ENCODE measurements at places on chromosomes 12 and 14. TPM values are rescaled to one million over a fixed set of nuclear protein-coding genes. Genes with fewer than 3 reads are reported as not detected.
A peak's percentile ranks its signal among the peaks of the same experiment; 100 is the strongest.

GRCh38 chr12:66774929-66775328 is 96.1 kb upstream of the GRIP1 start:
- no peak for DNase-seq

DNA sequence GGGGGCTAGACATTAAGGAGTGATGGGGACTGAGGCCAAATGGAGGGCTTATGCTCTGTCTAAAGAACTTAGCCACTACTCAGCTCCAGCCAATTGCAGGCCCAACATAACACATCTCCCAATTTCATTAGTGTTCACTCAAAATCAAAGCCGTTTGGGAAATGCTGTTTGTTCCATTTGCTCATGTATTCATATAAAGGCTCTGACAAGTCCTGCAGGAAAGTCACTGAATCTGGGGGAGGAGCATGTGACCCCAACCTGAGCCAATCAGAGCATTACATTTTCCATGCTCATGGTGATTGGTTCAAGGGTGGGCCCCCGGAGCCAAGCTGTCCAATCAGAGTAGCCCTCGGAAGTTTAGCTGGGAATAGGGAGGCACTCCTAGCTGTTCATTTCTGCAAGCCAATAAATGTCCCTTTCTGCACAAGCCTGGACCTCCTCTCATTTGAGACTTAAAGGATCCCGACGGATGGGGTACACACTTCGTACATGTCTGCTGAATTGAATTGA is 20.9 kb downstream of the SDSL start:
- no peak for DNase-seq

GRCh38 chr12:25824734-25825133 is 133.7 kb upstream of the RASSF8 start:
- DNase-seq, result no peak

- no peak for DNase-seq
Observed at GRCh38 chr12:2288875-2289274, 236.1 kb downstream of the CACNA1C start.

- no peak for DNase-seq
Observed at GRCh38 chr14:38960946-38961531, 142.0 kb downstream of the SEC23A start.

DNA sequence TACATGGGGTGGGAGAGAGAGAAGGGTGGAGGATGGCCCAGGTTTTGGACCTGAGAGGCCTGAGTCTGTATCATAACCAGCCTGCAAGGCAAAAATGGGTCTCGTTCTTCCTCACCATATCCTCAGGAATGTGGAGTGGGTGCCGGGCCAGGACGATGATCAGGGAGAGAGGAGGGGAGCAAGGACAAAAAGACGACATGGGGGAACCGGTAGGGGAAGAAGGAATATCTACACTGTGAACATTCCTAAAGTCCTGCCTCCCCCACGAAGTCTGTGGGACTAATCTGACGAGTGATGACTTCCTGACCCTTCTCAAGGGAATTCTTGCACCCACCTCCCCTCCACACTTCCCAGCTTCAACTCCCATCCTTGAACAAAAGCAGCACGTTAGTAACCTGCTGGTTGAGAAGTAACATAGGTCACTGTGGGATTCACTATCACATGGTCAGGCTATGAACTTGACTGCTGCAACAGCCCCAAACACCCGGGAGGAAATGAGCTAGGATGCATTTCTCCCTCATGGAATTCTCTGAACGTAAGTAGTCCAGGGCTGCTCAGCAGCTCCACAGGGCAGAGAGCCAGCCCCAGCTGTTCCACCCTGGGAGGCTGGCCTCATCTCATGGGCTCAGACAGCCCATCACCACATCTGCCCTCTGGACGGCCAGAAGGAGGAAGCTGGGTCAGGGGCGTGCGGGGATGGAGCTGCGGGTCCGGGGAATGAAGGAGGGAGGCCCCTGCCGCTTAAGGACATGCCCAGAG is 36.8 kb upstream of the VWF start:
- peak; percentile 75 for DNase-seq

DNA sequence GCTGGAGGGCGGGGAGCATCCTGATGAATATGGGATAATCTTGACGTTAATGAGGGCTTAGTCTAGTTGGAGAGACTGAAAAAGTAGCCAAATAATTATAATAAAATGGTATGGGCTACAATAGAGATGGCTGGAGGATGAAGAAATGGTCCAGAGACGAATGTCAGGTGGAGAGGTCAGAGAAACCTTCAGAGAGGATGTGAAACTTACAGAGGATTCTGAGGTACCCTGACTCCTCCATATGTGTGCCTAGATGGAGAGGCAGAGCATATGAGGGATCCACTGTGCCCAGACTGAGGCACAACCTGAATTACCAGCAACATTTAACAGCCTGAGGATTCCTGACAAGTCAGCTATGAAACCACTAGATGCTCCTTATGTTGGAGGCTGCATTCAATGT is 417.0 kb downstream of the ATP23 start:
- no peak for DNase-seq

DNA sequence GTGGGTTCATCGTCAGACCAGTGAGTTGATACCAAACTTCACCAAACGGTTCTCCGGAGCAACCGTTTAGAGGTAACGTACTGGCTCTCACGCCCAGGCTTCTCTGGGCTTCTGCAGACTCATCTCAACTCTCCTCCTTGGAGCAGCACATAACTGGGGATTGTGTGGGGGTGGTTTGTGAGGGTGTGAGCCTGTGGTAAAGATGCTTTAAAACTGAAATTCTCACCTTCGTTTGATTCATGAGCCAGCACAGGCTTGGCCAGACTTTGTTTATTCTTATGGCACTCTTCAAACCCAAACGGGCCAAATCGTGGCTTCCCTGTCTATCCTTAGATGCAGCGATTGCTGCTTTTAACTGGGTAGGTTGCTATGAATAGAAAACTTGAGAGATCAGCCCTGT is 121.3 kb downstream of the SAMD4A start:
- DNase-seq, result no peak

GRCh38 chr12:16467272-16467671 is 119.8 kb downstream of the MGST1 start:
- no peak for DNase-seq

DNA sequence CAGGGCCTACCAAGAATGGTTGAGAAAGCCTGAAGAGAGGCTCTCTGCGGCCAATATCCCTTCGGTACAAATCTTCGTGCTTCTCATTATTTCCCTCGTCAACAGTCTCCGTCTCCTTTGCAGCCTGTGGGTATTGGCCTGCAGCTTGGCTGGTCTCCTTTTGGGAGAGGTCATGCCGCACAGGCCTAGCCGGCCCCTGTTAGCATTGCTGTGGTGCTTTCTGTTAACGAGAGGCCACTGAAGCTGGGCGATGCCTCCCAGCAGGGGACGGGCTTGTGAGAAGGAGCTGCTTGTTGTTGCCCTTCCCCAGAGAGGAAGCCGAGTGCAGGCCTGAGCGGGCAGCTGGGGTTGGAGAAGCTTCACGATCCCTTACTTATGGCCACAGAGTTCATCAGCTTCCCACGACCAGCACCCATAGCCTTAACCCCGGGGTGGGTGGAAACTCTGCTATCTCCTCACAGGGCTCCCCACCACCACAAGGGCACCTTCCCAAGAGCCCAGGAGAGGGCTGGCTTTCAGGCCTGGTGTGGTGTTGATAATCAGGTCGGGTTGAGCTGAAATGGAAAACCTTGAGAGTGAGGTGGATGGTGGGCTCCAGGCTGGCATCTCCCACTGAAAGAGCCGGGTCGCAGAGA is 228.6 kb downstream of the ZFP36L1 start:
- DNase-seq, result no peak

GRCh38 chr14:91376547-91377477 is 40.8 kb downstream of the CCDC88C start:
- DNase-seq, result no peak

GRCh38 chr14:102029956-102030355 is 56.9 kb downstream of the HSP90AA1 start:
- no peak for DNase-seq

DNA sequence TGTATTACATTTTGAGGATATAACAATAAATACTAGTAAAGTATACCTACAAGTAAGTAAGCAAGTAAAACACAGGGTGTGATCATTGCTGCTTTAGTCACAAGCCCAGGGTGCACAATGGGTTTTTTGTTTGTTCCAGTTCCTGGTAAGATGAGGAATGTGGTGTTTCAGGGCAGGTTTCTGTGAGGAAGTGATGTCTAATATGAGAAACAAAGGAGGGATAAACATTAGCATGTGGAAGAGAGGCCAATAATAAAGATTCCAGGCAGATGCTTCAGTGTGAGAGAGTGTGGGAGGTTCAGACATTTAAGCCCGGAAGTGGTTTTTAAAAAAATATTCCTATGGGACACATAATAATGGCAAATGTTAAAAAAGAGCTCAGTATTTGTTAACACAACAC is 808.1 kb upstream of the USP15 start:
- no peak for DNase-seq

DNA sequence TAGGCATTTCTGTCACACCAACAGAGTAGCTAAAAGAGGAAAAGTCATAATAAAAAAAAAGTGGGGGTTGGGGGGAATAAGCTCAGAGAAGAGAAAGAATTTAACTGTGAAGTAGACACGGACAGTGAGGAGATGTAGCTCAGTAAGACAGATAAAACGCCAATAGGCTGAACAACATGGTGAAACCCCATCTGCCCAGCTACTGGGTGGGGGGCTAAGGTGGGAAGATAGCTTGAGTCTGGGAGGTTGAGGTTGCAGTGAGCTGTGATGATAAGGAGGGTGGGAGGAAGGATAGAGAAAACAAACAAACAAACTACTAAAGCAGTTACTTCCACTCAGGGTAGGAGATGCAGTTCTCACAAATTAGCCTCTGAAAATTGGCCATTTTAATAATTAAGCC is 25.0 kb downstream of the HECTD4 start:
- DNase-seq, result no peak

- DNase-seq, result no peak
Observed at GRCh38 chr14:36618641-36619040, 36.2 kb upstream of the NKX2-8 start.

GRCh38 chr12:7297865-7298264 is 6.0 kb upstream of the ACSM4 start:
- no peak for DNase-seq

DNA sequence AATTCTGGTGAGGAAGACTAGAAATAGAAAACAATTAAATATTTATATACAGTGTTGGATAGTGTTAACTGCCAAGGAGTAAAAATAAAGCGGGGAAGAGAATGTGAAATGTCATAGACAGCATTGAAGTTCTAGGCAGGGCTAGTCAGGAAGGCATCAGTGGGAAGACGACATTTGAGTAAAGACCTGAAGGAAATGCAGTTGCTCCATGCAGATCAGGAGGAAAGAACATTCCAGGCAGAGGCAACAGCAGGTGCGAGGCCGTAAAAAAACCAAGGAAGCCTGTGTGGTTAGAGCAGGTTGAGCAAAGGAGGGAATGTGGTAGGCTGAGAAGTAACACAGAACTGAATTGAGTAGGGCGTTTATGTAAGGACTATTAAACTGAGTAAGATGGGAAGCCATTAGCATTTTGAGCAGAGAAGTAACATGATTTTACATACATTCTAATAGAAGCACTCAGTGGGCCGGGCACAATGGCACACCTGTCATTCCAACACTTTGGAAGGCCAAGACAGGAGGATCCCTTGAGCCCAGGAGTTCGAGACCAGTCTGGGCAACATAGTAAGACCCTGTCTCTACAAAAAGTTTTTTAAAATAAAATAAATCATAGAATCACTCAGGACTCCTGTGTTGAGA is 14.9 kb downstream of the SLC35E3 start:
- no peak for DNase-seq

- DNase-seq, result peak; percentile 61
Observed at GRCh38 chr14:21408147-21408546, 24.3 kb upstream of the SUPT16H start.

DNA sequence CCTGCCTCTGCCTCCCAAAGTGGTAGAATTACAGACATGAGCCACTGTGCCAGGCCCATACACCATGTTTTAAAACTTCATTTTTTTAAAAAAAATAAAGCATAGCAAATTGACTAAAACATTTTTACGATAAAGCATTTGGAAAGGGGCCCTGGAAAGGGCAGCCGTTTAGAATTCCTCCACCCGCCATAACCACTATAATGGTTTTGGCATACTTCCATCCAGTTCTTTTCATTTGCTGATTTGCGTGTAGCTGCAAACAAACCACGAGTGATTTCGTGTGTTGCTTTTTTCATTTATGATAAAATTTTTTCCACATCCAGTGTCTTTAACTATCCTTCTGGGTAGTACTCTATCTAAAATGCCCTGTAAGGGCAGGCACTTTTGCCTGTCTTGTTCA is 91.8 kb upstream of the RIN3 start:
- DNase-seq, result no peak

DNA sequence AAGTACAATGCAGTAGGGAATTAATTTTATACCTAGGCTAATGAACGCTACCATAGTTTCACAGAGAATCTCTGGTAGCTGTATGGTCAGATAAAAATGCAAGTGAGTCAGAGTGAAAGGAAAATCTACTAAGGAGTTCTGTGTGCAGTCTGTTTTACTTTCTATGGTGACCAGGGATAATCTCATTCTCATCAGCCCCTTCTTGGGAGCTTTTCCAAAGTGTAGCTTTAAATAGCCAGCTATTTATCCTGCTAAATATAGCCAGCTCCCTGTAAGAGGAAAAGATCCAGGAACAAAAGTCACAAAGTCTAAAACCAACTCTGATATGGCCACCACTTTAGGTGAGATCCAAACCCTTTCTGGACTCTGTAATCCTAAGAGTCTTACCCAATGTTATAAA is 75.5 kb downstream of the TMEM116 start:
- DNase-seq, result no peak

GRCh38 chr12:46131732-46132469 is 136.9 kb downstream of the SLC38A1 start:
- no peak for DNase-seq

- DNase-seq, result no peak
Observed at GRCh38 chr12:54045868-54046521, 7.6 kb upstream of the HOXC4 start.

DNA sequence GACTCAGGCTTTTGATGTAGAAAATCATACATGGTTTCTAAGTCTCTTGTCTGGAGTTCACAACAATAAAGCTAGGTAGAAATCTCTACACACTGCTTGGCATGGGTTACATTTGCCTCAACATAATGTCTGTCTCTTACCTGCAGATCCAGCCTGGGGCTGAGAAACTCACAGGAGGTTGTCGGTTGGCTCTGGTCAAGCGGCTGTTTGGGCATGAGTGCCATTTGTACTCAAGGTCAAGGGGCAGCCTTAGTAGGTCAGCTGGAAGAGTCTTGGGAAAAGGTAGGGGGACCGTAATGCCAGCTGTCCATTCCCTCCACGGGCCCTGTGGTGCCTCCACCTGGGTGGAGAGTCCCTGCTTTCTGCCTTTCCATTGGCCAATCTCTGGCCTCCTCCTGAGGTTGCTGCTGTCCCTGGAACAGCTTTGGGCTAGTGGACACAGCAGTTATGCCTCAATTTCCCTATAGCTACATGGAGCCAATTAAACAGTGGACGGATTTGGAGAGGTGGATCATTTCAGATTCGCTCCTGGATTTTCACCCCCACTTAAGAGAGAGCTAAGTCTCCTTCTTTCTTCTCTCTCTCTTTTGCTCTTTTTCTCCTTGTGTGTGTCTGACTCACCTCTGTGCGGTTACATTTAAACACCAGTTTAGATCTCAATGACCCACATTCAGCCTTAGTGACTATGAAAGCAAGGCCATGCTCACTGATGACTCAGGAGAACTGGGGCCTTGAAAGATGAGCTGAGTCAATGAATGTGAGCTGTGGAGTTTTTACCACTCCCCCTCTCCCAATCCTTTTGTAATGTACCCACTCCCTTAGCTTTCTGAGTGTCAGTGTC is 132.8 kb upstream of the HIF1A start:
- peak; percentile 28 for DNase-seq

GRCh38 chr12:72605975-72606374 is 333.8 kb downstream of the TRHDE start:
- DNase-seq, result no peak

The SELPLG gene
- total RNA-seq, result 0.22 TPM

The SLC35F4 gene
- total RNA-seq, result not detected

The SYCP3 gene
- total RNA-seq, result not detected

The DIO2 gene
- total RNA-seq, result not detected

The CCDC175 gene
- total RNA-seq, result not detected

Measured in lung microvascular endothelial cell (primary cell).